ENCODE measurements at places on chromosomes 16 and 17.

DNA sequence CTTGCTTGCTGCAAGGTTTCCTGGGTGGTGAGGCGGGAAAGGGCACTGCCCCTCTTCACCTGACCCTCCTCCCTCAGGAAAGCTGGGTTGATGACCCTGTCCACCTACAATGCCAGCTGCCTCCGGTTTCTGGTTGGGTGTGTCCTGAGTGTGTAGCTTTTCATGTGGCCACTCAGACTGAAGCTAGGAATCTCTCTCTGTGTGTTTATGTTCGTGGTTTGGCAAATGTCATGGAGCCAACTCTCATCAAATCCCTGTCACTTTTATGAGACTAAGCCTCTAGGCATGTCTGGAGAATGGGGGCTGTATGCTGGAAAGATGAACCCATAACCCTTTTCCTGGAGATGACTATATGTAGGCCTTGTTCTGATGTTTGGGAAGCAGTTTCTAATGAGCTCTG lies 17.1 kb downstream of the PLEKHG4 start:
- H3K4me3 ChIP-seq, result no peak overlapping the region
- H3K27me3 ChIP-seq, result no peaks in the 10 kb centered on the region
- no peaks in the 10 kb centered on the region for H3K4me1 ChIP-seq
- H3K27ac ChIP-seq, result no peak overlapping the region
- DNase-seq, result no peak

- no peak for DNase-seq
- no peak overlapping the region for H3K27ac ChIP-seq
- H3K4me3 ChIP-seq, result no peak overlapping the region
- H3K4me1 ChIP-seq, result peaks cover 4% of the 10 kb centered on the region
- H3K36me3 ChIP-seq, result peaks cover 12% of the 10 kb centered on the region
- H3K27me3 ChIP-seq, result no peaks in the 10 kb centered on the region
Measured at GRCh38 chr17:2906901-2907300, 110.7 kb downstream of the RAP1GAP2 start.

- no peaks in the 10 kb centered on the region for H3K36me3 ChIP-seq
- DNase-seq, result no peak
- H3K27ac ChIP-seq, result no peak overlapping the region
Measured at GRCh38 chr16:84848986-84849634, 29.3 kb downstream of the CRISPLD2 start.

GRCh38 chr16:86579268-86580062 lies 1.1 kb downstream of the FOXL1 start:
- no peak for DNase-seq
- H3K4me3 ChIP-seq, result no peak overlapping the region
- peaks cover 62% of the 10 kb centered on the region for H3K27me3 ChIP-seq
- no peaks in the 10 kb centered on the region for H3K36me3 ChIP-seq

DNA sequence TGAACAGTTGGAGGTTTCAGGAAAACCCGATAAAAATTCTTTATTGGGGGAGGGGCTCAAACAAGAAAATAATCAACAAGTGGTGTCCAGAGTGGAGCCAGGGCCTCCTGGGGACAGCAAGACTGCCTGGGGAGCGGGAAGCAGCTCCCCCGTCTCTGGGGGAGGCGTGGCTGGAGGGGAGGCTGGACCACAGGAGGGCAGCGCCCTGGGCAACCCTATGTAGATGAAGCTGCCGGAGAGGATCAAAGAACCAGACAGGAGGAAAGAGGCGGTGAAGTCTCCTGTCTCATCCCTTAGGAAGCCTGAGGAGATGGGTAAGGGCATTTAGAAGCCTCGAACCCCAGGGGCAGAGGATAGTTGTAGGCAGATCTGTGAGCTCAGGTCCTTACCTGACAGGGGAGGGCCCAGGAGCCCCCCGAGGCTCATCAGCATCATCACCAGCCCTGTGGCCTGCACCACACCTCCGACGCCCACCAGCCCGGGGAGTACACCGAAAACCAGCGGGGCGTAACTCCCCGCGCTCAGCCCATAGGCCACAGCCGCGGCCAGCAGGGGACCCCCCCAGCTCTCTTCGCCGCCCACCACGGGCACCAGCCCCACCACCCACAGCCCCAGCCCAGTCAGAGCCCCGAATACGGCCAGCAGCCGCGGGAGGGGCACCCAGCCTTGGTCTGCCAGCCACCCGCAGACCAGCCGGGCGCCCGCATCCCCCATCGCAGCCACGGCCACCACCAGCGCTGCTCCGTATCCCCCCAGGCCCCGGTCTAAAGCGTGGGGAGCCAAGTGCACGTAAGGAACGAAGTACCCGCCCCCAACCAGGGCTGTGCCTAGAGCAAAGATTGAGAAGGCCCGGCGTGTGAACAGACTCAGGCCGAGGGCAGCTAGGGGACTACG lies 2.0 kb downstream of the SLC16A11 start:
- H3K4me1 ChIP-seq, result peaks cover 36% of the 10 kb centered on the region
- no peaks in the 10 kb centered on the region for H3K27me3 ChIP-seq
- peak overlapping the region; percentile 74 for H3K27ac ChIP-seq
- no peak overlapping the region for H3K4me3 ChIP-seq
- peak; percentile 68 for DNase-seq
- H3K36me3 ChIP-seq, result no peaks in the 10 kb centered on the region

DNA sequence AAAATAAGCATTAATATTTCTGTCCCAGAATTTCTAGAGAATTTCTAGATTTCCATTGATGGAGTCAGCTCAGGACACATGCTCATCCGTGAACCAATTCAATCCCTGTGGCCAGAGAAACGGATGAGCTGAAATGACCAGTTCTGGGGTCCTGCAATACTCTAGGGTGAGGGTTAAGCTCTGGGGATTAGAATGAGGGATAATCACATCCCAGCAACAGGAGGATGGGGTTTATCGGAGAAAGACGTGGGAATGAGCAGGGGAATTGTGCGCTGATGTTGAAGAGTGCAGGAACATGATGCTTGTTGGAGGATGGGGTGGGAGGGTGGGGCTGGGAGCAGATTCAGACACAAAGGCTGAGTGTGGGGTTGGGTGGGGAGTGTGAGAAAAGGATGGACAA lies 64.1 kb downstream of the SLC5A11 start:
- no peak for DNase-seq
- H3K27me3 ChIP-seq, result no peaks in the 10 kb centered on the region
- H3K4me1 ChIP-seq, result no peaks in the 10 kb centered on the region

GRCh38 chr17:55072898-55073297 lies 104.3 kb downstream of the STXBP4 start:
- no peak overlapping the region for H3K27ac ChIP-seq
- no peaks in the 10 kb centered on the region for H3K36me3 ChIP-seq
- no peaks in the 10 kb centered on the region for H3K27me3 ChIP-seq
- no peak for DNase-seq

GRCh38 chr17:44012391-44012790 lies 2.4 kb downstream of the TMEM101 start:
- no peak for DNase-seq
- H3K27me3 ChIP-seq, result no peaks in the 10 kb centered on the region
- peaks cover 11% of the 10 kb centered on the region for H3K36me3 ChIP-seq
- no peak overlapping the region for H3K27ac ChIP-seq
- peaks cover 21% of the 10 kb centered on the region for H3K4me1 ChIP-seq
- no peak overlapping the region for H3K4me3 ChIP-seq

DNA sequence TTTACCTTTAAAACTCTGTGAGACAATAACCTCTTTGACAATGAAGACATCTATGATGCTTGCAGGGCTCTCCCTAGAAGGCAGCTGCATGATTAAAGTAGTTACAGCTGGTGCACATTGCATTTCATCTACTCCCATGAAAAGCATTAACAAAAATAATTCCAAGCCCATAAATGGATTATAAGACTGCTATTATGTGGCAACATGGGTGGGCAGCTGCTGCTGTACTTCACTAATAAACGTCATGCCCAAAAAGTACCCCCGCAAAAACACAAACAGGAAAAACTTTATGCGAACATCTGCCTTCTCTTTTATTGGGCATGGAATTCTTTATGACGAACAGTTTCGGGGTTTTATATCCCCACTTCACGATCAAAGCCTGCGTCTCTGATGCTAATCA lies 224.9 kb downstream of the CA10 start:
- no peaks in the 10 kb centered on the region for H3K27me3 ChIP-seq
- no peaks in the 10 kb centered on the region for H3K36me3 ChIP-seq
- no peak overlapping the region for H3K27ac ChIP-seq
- no peak overlapping the region for H3K4me3 ChIP-seq
- DNase-seq, result no peak

DNA sequence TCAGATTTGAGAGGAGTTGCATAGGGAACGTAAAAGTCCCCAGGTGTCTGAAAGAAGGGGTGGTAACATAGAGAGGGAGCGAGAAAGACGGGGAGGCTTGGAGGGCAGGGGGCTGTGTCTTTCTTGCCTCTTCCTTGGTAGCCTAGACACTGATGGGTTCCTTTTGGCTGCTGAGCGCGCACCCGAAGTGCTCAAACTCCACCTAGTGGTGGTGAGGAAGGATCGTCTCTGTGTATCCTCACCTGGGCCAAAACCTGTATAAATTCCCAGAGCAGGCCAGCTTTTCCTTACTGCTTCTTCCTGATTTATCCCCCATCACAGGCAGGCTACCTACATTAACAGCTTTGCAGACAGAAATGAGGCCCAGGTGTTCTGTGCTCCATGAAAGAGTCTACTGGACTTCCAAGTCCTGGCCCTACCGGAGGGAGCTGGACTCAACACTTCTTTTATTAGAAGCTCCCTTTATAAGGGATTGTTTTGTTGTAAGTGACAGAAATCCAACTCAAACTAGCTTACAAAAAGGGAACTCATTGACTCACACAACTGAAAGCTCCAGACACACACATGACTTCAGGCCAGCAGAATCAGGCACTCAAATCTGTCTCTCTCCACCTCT lies 5.5 kb upstream of the SLC25A35 start:
- no peaks in the 10 kb centered on the region for H3K27me3 ChIP-seq
- peak overlapping the region; percentile 1 for H3K27ac ChIP-seq
- no peak overlapping the region for H3K4me3 ChIP-seq
- H3K4me1 ChIP-seq, result peaks cover 4% of the 10 kb centered on the region
- H3K36me3 ChIP-seq, result no peaks in the 10 kb centered on the region

GRCh38 chr17:66152756-66153155 lies 39.2 kb downstream of the CEP112 start:
- no peak overlapping the region for H3K27ac ChIP-seq
- no peak overlapping the region for H3K4me3 ChIP-seq
- H3K4me1 ChIP-seq, result peaks cover 7% of the 10 kb centered on the region
- DNase-seq, result no peak
- H3K27me3 ChIP-seq, result no peaks in the 10 kb centered on the region

DNA sequence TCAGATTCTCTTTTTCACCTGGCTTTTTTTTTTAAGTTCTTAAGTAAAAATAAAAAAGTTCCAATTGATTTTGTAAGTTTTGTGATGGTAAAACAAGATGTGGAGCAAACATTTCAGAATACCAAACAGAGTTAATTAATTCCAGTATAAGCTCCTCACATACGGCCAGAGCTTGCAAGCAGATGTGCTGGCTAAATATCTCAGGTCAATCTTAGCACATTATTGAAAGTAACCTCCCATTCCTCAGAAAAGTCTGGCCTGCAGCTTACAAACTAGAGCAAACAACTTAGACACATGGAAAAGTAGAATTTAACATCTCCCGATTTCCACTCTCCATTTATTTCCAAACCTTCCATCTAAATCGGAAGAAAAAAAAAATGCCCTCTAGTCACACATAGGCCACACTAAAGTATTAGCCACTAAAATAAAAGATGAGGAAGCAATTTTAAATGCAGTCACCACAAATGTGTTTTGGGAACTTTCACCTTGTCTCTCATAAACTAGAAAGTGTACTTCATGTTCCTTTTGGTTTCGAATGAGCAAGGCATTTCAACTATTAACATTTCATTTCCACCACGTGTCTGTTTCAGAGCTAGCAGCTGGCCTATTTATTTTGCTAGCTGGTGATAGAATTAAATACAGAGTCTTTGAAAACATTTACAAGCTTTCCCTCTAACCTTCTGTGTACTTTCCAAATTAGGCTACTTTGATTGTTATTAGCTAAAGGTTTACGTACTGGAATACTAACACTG lies 143.3 kb downstream of the STX8 start:
- H3K4me3 ChIP-seq, result no peak overlapping the region
- H3K36me3 ChIP-seq, result no peaks in the 10 kb centered on the region
- H3K4me1 ChIP-seq, result peaks cover 15% of the 10 kb centered on the region
- no peak overlapping the region for H3K27ac ChIP-seq
- no peaks in the 10 kb centered on the region for H3K27me3 ChIP-seq

- no peaks in the 10 kb centered on the region for H3K36me3 ChIP-seq
- H3K4me3 ChIP-seq, result no peak overlapping the region
- H3K27ac ChIP-seq, result no peak overlapping the region
- DNase-seq, result peak; percentile 86
Measured at GRCh38 chr16:578870-579405, 9.2 kb downstream of the PIGQ start.

DNA sequence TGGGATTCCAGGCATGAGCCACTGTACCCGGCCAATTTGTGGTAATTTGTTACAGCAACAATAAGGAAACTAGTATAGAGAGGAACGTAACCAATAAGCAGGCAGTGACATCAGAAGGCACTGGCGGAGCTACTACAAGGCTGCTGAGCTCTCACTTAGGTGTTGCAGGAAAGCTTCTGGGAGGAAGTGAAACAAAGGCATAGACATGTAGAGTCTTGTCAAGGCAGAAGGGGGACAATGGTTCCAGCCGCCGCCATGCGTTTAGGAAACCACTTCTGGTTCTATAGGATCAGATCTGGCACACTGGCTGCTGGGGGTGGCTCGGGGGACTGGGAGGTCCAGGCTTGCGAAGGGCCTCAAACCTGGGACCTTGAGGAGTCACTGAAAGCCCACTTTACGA lies 9.4 kb upstream of the CPSF4L start:
- H3K4me1 ChIP-seq, result peaks cover 8% of the 10 kb centered on the region
- no peaks in the 10 kb centered on the region for H3K36me3 ChIP-seq
- peak; percentile 58 for DNase-seq
- no peak overlapping the region for H3K4me3 ChIP-seq

DNA sequence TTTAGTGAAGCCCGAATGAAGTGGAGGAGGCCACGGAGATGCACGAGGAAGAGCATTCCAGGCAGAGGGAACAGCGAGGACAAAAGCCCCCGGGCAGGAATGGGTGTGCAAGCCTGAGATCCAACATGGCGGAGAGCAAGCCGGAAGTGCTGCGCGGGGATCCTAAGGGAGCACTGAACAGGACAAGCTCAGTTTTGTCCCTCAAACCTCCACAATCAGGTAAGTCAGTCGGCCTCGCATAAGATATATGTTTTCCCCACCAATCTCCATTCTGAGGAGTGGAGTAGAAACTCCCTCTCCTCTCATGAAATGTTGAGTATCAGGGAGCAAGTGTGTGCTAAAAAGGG lies 32.9 kb upstream of the USP22 start:
- H3K36me3 ChIP-seq, result no peaks in the 10 kb centered on the region
- H3K27me3 ChIP-seq, result no peaks in the 10 kb centered on the region
- H3K4me1 ChIP-seq, result no peaks in the 10 kb centered on the region
- DNase-seq, result no peak
- H3K4me3 ChIP-seq, result no peak overlapping the region
- H3K27ac ChIP-seq, result no peak overlapping the region

GRCh38 chr16:86584726-86585721 lies 6.7 kb downstream of the FOXL1 start:
- no peak for DNase-seq
- peaks cover 3% of the 10 kb centered on the region for H3K27me3 ChIP-seq
- H3K4me1 ChIP-seq, result no peaks in the 10 kb centered on the region

GRCh38 chr17:41311111-41311510 lies 2.0 kb upstream of the KRTAP16-1 start:
- H3K4me1 ChIP-seq, result peaks cover 29% of the 10 kb centered on the region
- no peaks in the 10 kb centered on the region for H3K36me3 ChIP-seq
- H3K27me3 ChIP-seq, result no peaks in the 10 kb centered on the region
- no peak overlapping the region for H3K4me3 ChIP-seq
- no peak for DNase-seq

- H3K4me1 ChIP-seq, result peaks cover 2% of the 10 kb centered on the region
- H3K27ac ChIP-seq, result no peak overlapping the region
- DNase-seq, result no peak
- H3K27me3 ChIP-seq, result no peaks in the 10 kb centered on the region
- H3K4me3 ChIP-seq, result no peak overlapping the region
Measured at GRCh38 chr17:46827274-46827673, 8.8 kb upstream of the WNT3 start.

GRCh38 chr16:79331066-79331465 lies 269.5 kb downstream of the MAF start:
- no peak overlapping the region for H3K4me3 ChIP-seq
- peaks cover 8% of the 10 kb centered on the region for H3K27me3 ChIP-seq
- H3K27ac ChIP-seq, result no peak overlapping the region

Measured in B cell (primary cell).